Activated gamma-delta T cell treated with anti-CD3 and anti-CD28 coated beads, Interleukin-2, amount 50 U/mL, for 16 hours (primary cell): ENCODE measurements at places on chromosomes 4 and X.

GRCh38 chr4:121705521-121705920 is 8.7 kb upstream of the ANXA5 start:
- no peak for DNase-seq

- DNase-seq = no peak
Observed at GRCh38 chr4:1658146-1658545, 26.0 kb downstream of the FAM53A start.

DNA sequence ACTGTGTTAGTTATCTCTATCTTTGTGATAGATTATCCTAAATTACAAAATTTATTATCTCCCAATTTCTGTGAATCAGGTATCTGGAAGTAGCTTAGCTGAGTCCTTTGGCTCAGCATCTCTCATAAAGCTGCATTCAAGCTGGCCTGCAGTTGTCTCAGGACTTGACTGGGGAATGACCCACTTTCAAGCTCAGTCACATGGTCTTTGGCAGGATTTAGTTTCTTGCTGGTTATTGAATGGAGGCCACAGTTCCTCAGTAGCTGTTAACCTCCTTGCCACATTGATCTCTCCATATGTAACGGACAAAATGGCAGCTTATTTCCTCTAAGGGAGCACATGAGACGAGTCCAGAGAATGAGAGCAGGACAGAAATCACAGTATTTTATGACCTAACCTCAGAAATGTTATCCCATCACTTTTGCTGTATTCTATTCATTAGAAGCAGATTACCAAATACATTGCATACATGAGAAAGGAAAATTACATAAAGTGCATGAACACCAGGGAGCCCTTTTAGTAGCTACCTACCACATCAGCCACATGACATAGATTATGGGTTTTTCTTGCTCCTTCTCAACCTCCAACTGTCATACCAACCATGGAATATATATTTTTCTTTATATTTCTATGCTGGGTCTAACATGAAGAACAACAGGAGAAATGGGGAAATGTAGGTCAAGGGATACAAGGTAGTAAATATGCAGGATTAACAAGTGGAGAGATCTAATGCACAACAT is 730.1 kb downstream of the CCSER1 start:
- no peak for DNase-seq

DNA sequence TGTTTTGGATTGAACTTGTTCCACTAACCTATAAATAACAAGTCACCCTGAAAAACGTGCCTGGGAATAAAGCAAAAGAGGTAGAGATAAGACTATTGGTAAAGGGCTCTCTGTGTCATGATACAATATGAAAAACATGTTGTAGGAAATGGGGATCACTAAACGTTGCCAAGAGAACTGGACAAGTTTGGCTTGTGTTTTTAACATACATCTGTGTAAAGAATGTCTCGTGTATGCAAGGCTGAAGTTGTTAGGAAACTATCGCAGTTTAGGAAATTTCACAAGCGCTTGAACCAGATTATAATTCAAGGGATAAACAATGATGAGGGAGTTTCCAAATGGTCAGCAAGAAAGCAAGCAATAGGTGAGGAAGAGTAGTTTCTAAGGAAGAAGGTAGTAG is 655.8 kb downstream of the PCDH7 start:
- DNase-seq = no peak

DNA sequence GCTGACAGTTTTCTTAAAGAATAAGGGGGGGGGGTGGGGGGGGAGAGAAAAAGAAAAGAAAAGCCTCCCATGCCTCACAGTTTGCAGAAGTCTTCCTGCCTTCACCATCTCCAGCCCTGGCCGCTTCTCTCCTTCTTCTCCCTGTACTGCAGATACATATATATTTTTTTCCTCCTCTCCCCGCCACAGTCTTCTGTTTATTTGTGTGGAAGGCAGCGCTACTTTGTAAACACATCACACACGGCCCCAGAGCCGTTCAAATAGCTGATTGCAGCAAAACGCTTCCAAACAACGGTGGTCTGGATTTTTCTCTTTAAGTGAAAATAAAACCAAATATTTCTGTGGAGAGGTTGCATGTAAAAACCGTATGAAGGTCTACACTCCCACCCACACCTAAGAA is 732 bp downstream of the NLGN4X start:
- no peak for DNase-seq

DNA sequence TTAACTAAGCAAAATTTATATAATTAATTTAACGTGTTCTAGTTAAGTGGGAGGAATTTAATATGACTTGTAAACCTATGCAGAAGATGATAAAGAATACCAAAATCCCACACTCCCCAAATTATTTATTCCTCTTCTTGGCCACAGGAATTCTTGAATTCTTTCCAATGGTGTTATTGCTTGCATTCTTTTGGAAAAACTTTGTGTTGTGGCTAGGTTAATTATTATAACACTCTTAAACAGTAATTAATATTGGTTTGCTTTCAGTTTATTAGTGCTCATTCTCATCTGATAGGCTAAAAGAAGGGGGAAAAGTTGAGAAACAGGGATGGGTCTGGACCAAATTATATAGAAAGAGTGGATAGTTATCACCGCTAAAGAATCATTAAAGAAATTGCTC is 141.5 kb upstream of the PABPC4L start:
- DNase-seq = no peak

DNA sequence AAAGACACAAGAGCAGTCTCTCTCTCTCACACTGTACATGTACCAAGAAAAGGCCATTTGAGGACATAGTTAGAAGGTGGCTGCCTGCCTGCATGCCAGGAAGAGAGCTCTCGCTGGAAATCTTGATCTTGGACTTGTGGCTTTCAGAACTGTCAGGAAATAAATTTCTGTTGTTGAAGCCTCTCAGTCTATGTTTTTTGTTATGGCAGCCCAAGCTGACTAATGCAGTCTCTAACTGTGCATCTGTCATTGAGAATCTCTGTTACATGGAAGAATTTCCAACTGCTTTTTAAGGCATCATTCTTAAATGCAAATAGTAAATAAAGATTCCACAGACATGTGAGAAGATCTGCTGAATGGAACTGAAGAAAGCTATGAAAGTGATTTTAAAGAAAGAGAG is 198.3 kb downstream of the PCDH10 start:
- no peak for DNase-seq

- DNase-seq = no peak
Observed at GRCh38 chrX:84046403-84046984, 141.5 kb downstream of the RPS6KA6 start.

- DNase-seq = no peak
Observed at GRCh38 chr4:95821867-95822266, 18.0 kb upstream of the PDHA2 start.

GRCh38 chrX:103367502-103367901 is 8.8 kb upstream of the BEX3 start:
- DNase-seq = no peak

- no peak for DNase-seq
Observed at GRCh38 chr4:65083076-65083475, 587.2 kb downstream of the EPHA5 start.

- no peak for DNase-seq
Observed at GRCh38 chr4:184815046-184815877, 10.5 kb downstream of the ACSL1 start.

- no peak for DNase-seq
Observed at GRCh38 chr4:137851435-137851834, 319.1 kb upstream of the PCDH18 start.

- no peak for DNase-seq
Observed at GRCh38 chr4:18021470-18021719, 160 bp downstream of the LCORL start.

DNA sequence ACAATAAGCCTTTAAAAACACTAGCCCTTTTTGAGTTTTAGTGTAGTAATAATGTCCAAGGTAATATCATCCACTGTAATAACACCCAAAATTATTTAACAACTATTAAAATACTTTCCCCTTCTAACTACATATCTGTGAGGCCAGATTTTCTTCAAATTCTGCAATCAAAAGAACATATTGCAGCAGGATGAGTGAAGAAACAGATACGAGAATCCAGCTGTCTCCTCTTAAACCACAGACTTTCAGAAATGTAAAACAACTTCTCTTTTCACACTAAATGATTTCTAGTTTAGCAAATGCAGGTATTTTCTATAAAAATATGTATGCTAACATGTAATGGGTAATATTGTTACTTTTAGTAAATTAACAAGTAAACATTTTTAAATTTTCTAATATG is 148.9 kb downstream of the PRDM5 start:
- DNase-seq = no peak

- DNase-seq = no peak
Observed at GRCh38 chrX:138853936-138854335, 142.4 kb upstream of the FGF13 start.

GRCh38 chr4:46393606-46394005 is 3.7 kb upstream of the GABRA2 start:
- no peak for DNase-seq

- no peak for DNase-seq
Observed at GRCh38 chr4:121938282-121939092, 13.4 kb downstream of the TRPC3 start.

- no peak for DNase-seq
Observed at GRCh38 chr4:162485486-162485885, 321.7 kb upstream of the FSTL5 start.

GRCh38 chr4:128288689-128289106 is 1.1 kb upstream of the PGRMC2 start:
- peak; percentile 7 for DNase-seq

GRCh38 chr4:81844717-81845116 is 373.0 kb upstream of the RASGEF1B start:
- peak; percentile 60 for DNase-seq

DNA sequence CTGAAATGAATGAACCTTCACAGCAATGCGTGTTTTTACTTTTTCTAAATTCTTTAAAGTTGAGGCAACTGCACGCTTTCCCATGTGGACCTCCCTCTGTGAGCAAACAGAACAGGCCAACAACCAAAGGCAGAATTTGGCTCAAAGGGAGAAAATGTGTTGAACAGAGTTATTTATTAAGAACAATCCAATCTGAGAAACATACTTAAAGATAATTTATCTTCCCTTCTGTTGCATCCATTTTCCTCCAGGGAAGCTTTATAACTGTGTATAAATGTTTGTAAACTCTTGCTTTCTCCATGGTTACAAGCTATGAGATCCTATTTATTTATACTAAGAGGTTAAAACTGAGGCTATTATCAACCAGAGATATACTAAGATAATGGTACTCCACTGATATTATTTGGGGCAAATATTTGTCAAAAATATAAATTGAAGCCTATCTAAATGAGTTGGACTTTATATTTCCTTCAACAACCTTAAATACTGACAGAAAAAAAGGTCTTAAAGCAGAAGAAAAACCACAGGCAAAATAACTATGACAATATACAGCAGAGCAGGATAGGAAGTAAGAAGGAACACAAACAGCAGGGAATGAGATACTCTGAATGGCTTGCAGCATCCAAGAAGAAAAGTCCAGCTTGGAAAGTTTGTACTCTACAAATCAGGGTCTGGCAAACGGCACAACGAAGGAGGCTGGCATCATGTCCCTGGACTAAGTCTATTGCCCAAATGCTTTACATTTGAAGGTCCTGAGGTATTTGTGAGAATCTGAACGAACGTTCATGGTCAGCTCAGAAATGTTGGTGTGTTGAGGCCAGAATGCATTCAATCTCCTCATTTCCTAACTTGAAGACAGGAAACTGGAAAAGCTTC is 663.2 kb upstream of the INTU start:
- DNase-seq = no peak

DNA sequence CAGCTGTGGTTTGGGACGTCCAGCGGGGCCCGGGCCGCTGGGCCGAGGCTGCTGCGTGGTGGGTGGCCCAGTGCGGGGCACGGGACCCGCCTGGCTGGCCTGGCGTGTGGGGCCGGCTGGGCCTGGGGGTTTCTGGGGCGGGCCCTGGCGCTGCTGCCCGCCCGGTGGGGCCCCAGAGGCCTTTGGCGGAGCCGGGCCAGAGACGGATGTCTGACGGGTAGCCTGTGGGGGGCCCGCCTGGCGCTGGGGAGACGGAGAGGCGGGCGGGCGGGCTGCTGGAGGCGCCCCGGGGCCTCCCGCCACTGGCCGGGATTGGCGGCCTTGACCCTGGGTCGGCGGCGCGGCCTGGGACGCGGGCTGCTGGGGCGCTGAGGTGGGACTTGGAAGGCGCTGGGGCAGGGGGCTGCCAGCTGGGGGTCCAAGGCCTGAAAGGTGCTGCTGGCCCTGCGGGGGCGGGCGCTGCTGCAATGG is 8.1 kb upstream of the TIMP1 start:
- DNase-seq = no peak

DNA sequence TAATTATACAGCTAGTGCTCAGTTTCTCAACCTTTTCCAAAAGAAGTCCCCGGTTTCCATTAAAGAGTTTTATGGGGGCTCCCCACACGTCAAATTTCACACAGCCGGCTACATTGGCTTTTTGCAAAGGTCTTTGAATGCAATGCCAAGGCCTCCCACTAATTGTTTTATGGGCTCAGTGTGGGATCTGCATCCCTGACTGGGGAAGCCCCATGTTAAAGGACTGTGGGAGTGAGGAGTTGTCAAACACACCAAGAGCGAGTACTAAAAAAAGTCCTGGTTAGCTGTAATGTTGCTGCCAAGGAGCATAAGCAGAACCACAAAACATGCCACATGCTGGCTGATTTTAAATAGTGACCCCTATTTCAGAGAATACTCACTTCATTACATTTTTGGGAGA is 162.6 kb downstream of the BMPR1B start:
- no peak for DNase-seq

GRCh38 chrX:133852401-133852800 is 133.0 kb downstream of the GPC3 start:
- DNase-seq = no peak

GRCh38 chrX:49230500-49231232 is 2.5 kb downstream of the CACNA1F start:
- peak; percentile 16 for DNase-seq

GRCh38 chrX:105477351-105477750 is 256.9 kb upstream of the TEX13A start:
- no peak for DNase-seq

DNA sequence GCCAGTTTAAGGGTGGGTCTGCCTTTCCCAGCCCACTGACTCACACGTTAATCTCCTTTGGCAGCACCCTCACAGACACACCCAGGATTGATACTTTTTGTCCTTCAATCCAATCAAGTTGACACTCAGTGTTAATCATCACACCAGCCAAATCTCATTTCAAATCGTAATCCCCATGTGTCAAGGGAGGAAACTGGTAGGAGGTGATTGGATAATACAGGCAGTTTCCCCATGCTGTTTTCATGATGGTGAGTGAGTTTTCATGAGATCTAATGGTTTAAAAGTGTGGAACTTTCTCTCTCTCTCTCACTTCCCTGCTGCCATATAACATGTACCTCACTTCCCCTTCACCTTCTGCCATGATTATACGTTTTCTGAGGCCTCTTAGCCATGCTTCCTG is 647.2 kb upstream of the FRG1 start:
- no peak for DNase-seq

- no peak for DNase-seq
Observed at GRCh38 chr4:177574446-177574845, 132.2 kb upstream of the AGA start.

DNA sequence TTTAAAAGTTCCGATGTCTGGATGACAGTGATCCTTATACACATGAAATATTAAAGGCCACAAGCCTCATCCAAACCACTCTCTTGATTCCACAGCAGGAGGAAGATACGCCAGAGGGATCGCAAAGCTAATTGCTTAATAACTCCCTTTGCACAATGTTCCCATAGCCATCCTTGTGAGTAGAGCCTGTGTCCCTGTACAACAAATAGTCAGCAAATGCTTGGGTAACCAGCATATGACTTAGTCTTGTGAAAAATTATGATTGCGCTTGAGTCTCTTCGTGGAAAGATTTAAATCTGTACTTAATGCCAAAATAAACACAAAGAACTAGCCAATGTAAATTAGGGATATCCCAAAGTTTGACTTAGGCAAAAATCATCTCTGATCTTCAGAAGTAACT is 31.5 kb downstream of the SLC9A7 start:
- no peak for DNase-seq
